ENCODE measurements at places on chromosomes 16 and 17. TPM values are rescaled to one million over a fixed set of nuclear protein-coding genes. Genes with fewer than 3 reads are reported as not detected.

Gene PLXDC1
- 0.39 TPM for total RNA-seq

Gene CCL14
- total RNA-seq, result not detected

Gene FSCN2
- total RNA-seq, result 5.5 TPM

Gene TBC1D3H
- not detected for total RNA-seq

Gene PLA2G10
- 3.3 TPM for total RNA-seq

Gene CACNG5
- total RNA-seq, result not detected

Gene ZNRF1
- 27.5 TPM for total RNA-seq

Gene SLC22A31
- total RNA-seq, result 0.52 TPM

Gene KCNH6
- not detected for total RNA-seq

Gene DCUN1D3
- 21.0 TPM for total RNA-seq

Gene DNAAF8
- 1.8 TPM for total RNA-seq

Gene TTLL6
- 0.78 TPM for total RNA-seq

Gene GALR2
- total RNA-seq, result 0.27 TPM

Gene CUEDC1
- total RNA-seq, result 30.9 TPM

Gene ABCC11
- 0.56 TPM for total RNA-seq

Gene SPATA32
- total RNA-seq, result 0.85 TPM

Gene MRC2
- 2.6 TPM for total RNA-seq

Gene PPM1D
- 7.6 TPM for total RNA-seq

Gene SMIM22
- 235 TPM for total RNA-seq

Gene KRT17
- 593 TPM for total RNA-seq

Gene MYL4
- total RNA-seq, result not detected

Data from Calu3 (cell line).